ENCODE measurements at places on chromosomes 3 and 15. TPM values are rescaled to one million over a fixed set of nuclear protein-coding genes. Genes with fewer than 3 reads are reported as not detected.

Gene DNAH1
- total RNA-seq = 2.0 TPM

Gene SMCO1
- total RNA-seq = not detected

Gene SCAANT1
- total RNA-seq = not detected

Gene TIPIN
- total RNA-seq = 7.3 TPM

Gene ITIH1
- total RNA-seq = not detected

Gene LNP1
- 2.2 TPM for total RNA-seq

Gene SLC9C1
- not detected for total RNA-seq

Gene SERPINI2
- not detected for total RNA-seq

Gene FHIT
- total RNA-seq = not detected

Gene CFAP91
- not detected for total RNA-seq

Gene SMAD6
- total RNA-seq = 4.8 TPM

Gene PYGO1
- total RNA-seq = 10.0 TPM

Gene XCR1
- total RNA-seq = not detected

Gene ESYT3
- under 0.01 TPM for total RNA-seq

Gene DOCK3
- under 0.01 TPM for total RNA-seq

Gene SLC22A13
- under 0.01 TPM for total RNA-seq

Gene DBR1
- 17.5 TPM for total RNA-seq

Gene IRAK2
- total RNA-seq = 8.1 TPM

Gene OR5K2
- not detected for total RNA-seq

Gene CTDSPL2
- total RNA-seq = 97.5 TPM

Gene CP
- 0.28 TPM for total RNA-seq

Gene ARPP21
- not detected for total RNA-seq

Gene EFHB
- under 0.01 TPM for total RNA-seq

Gene CDCP1
- 2.5 TPM for total RNA-seq

Gene LCTL
- 8.9 TPM for total RNA-seq

Gene MAP6D1
- 1.9 TPM for total RNA-seq

Gene GOLGA8J
- not detected for total RNA-seq

Gene HRG
- total RNA-seq = not detected

Gene TTBK2
- 5.6 TPM for total RNA-seq

Gene ZBED2
- 0.72 TPM for total RNA-seq

Gene MAP1A
- 47.2 TPM for total RNA-seq

Gene ETV5
- 25.3 TPM for total RNA-seq

Gene NPAP1
- not detected for total RNA-seq

Gene VGLL3
- total RNA-seq = 97.3 TPM

Gene GP9
- not detected for total RNA-seq

Gene DCBLD2
- 196 TPM for total RNA-seq

Gene TRPM1
- total RNA-seq = 0.28 TPM

Gene MKRN2OS
- total RNA-seq = not detected

Gene SKOR1
- not detected for total RNA-seq

Gene CCDC33
- not detected for total RNA-seq

Gene CDHR4
- total RNA-seq = not detected

Gene ERC2
- 0.18 TPM for total RNA-seq

Gene LRRC31
- not detected for total RNA-seq

Gene CHL1
- total RNA-seq = 1.6 TPM

Gene MYZAP
- total RNA-seq = not detected

All from IMR-90 (cell line).